Endothelial cell of coronary artery (primary cell): ENCODE measurements at places on chromosomes 6 and 20. TPM values are rescaled to one million over a fixed set of nuclear protein-coding genes. Genes with fewer than 3 reads are reported as not detected.

The RIPOR3 gene
- under 0.01 TPM in 2 replicates for total RNA-seq

The MEP1A gene
- total RNA-seq: not detected in 2 replicates

The BACH2 gene
- 0.09 and 0.27 TPM in 2 replicates for total RNA-seq

The KIAA1755 gene
- under 0.01 and 2.4 TPM in 2 replicates for total RNA-seq

The HTR1E gene
- not detected in 2 replicates for total RNA-seq

The PRND gene
- 1.4 and 25.8 TPM in 2 replicates for total RNA-seq

The SLPI gene
- 0.19 TPM in 1 of 2 replicates, not detected in the other for total RNA-seq

The XKR7 gene
- not detected in 2 replicates for total RNA-seq

The CLPSL2 gene
- not detected in 2 replicates for total RNA-seq

The BPIFB4 gene
- total RNA-seq: not detected in 2 replicates

The COL11A2 gene
- total RNA-seq: 0.09 and 0.19 TPM in 2 replicates

The OR2H2 gene
- not detected in 2 replicates for total RNA-seq

The PHACTR3 gene
- not detected in 2 replicates for total RNA-seq

The SLC22A16 gene
- total RNA-seq: not detected in 2 replicates

The TULP4 gene
- 63.7 and 85.8 TPM in 2 replicates for total RNA-seq

The POM121L2 gene
- total RNA-seq: not detected in 2 replicates

The NFATC2 gene
- total RNA-seq: 1.1 and 1.5 TPM in 2 replicates

The JPH2 gene
- total RNA-seq: 0.09 TPM in 1 of 2 replicates, not detected in the other

The PTGIS gene
- total RNA-seq: 1.5 and 23.2 TPM in 2 replicates

The LRRN4 gene
- not detected in 2 replicates for total RNA-seq

The ANKRD66 gene
- not detected in 2 replicates for total RNA-seq

The IBTK gene
- total RNA-seq: 38.0 and 38.9 TPM in 2 replicates

The RAD21L1 gene
- under 0.01 and 0.09 TPM in 2 replicates for total RNA-seq

The RHAG gene
- total RNA-seq: not detected in 2 replicates

The PLCB4 gene
- 1.1 and 1.8 TPM in 2 replicates for total RNA-seq

The HLA-DMB gene
- total RNA-seq: 0.27 TPM in 1 of 2 replicates, not detected in the other

The VGLL2 gene
- total RNA-seq: not detected in 2 replicates

The FKBP1C gene
- 0.28 and 1.6 TPM in 2 replicates for total RNA-seq

The SLC22A7 gene
- total RNA-seq: not detected in 2 replicates

The CLDN20 gene
- total RNA-seq: not detected in 2 replicates

The CNKSR3 gene
- 3.0 and 4.0 TPM in 2 replicates for total RNA-seq

The RNF39 gene
- not detected in 2 replicates for total RNA-seq

The IPCEF1 gene
- 0.09 TPM in 1 of 2 replicates, not detected in the other for total RNA-seq

The MICB gene
- 11.3 and 15.7 TPM in 2 replicates for total RNA-seq

The PBX2 gene
- 37.0 and 42.5 TPM in 2 replicates for total RNA-seq

The CCHCR1 gene
- 14.2 and 18.2 TPM in 2 replicates for total RNA-seq

The HSPA1A gene
- 73.9 and 103 TPM in 2 replicates for total RNA-seq

The TRIM27 gene
- 56.3 and 66.6 TPM in 2 replicates for total RNA-seq

The SLC26A8 gene
- total RNA-seq: not detected in 2 replicates

The RAMACL gene
- 1.6 and 4.6 TPM in 2 replicates for total RNA-seq

The SPTLC3 gene
- 0.09 and 0.85 TPM in 2 replicates for total RNA-seq

The COL9A3 gene
- total RNA-seq: 0.19 and 0.27 TPM in 2 replicates

The HTR1B gene
- total RNA-seq: 20.4 and 22.2 TPM in 2 replicates

The CFAP206 gene
- 0.18 and 0.19 TPM in 2 replicates for total RNA-seq

The FAM184A gene
- total RNA-seq: 0.18 and 0.19 TPM in 2 replicates

The C6orf141 gene
- 11.3 and 13.1 TPM in 2 replicates for total RNA-seq

The EPPIN gene
- total RNA-seq: not detected in 2 replicates

The TJAP1 gene
- total RNA-seq: 8.5 and 10.7 TPM in 2 replicates

The AVP gene
- total RNA-seq: not detected in 2 replicates

The NOX3 gene
- total RNA-seq: not detected in 2 replicates
